ENCODE measurements at places on chromosomes 3 and 15.
A peak's percentile ranks its signal among the peaks of the same experiment; 100 is the strongest.

- no peak for DNase-seq
These were observed 4.8 kb upstream of the SACM1L start for GRCh38 chr3:45684327-45684892.

- no peak for DNase-seq
These were observed 37.3 kb downstream of the LMCD1 start for GRCh38 chr3:8538913-8539312.

DNA sequence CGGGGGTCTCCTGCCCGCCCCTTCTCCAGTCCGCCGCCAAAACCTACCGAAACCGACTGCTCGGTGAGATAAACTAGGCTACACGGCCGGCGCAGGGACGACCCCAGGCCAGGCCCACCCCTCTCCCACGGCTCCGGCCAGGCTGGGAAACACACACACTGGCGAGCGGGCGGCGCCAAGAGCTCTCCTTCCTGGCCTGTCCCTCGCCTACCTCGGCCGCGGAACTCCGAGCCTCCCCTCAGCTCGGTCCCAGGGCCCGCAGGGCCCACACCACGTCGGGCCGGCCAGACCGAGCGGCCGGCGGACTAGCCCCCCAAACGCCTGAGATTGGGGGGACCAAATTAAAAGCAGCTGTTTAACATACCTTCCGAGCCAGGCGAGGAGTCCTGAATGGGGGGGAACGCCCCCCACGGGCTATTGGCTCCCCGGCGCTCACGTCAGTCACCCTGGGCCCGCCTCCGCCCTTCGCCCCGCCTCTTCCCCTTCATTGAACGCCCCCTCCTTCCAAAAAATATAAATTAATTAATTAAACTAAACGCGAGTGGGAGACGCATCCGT lies 4.0 kb upstream of the SIN3A start:
- DNase-seq: peak; percentile 60

GRCh38 chr3:126052196-126053058 lies 31.5 kb downstream of the SLC41A3 start:
- DNase-seq: no peak

Measured in ascending aorta (tissue), 2 donors.